ENCODE measurements at places on chromosomes 11 and 22. TPM values are rescaled to one million over a fixed set of nuclear protein-coding genes. Genes with fewer than 3 reads are reported as not detected.
A peak's percentile ranks its signal among the peaks of the same experiment; 100 is the strongest.

DNA sequence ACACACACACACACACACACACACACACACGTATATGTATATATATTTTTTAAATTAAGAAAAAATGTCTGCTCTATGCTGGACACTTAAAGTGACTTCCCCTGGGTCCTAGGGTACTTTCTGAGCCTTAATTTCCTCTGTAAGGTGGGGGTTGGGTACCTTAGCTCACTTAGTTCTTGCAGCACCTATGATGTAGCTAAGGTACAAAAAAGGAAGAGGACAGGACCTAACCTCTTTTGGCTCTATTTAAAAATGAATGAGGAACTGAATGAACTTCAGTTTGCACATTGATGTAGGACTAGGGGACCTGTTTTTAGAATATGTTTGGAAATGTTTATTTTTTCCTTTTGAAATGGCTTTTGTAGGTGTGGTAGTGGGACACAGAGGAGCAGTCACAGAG is 11.1 kb downstream of the SREBF2 start:
- peaks cover 15% of the 10 kb centered on the region for H3K36me3 ChIP-seq
- peaks cover 67% of the 10 kb centered on the region for H3K4me1 ChIP-seq
- H3K27ac ChIP-seq: no peak overlapping the region
- DNase-seq: no peak
- no peaks in the 10 kb centered on the region for H3K27me3 ChIP-seq
- H3K4me3 ChIP-seq: no peak overlapping the region

DNA sequence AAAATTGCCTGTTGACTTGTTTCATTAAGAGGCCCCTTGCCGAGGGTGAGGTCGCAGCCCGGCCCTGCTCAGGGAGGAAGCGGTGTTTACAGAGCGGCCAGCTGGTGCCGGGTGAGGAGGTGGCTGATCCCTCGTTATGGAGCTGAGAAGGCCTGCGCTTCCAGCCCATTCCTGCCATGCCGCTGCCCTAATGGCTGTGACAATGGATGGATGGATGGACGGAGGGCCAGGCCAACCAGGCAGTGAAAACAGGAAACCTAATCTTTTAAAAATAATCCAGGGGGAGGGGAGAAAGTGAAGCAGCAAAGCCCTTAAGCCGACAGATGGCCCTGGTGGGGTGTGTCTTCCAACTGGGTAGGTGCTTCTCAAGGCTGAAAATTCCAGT is 38.5 kb downstream of the BCR start:
- H3K27ac ChIP-seq: peak overlapping the region; percentile 76
- H3K4me3 ChIP-seq: peak overlapping the region; percentile 86
- no peaks in the 10 kb centered on the region for H3K27me3 ChIP-seq

GRCh38 chr11:119843877-119844276 is 114.9 kb upstream of the NECTIN1 start:
- H3K36me3 ChIP-seq: no peaks in the 10 kb centered on the region
- no peaks in the 10 kb centered on the region for H3K4me1 ChIP-seq
- H3K4me3 ChIP-seq: no peak overlapping the region
- H3K27ac ChIP-seq: no peak overlapping the region

- peaks cover 29% of the 10 kb centered on the region for H3K4me1 ChIP-seq
- no peak overlapping the region for H3K27ac ChIP-seq
- DNase-seq: peak; percentile 72
- H3K4me3 ChIP-seq: no peak overlapping the region
- no peaks in the 10 kb centered on the region for H3K27me3 ChIP-seq
These were observed 89.2 kb upstream of the CRTAM start for GRCh38 chr11:122749005-122749687.

- no peak for DNase-seq
- H3K27me3 ChIP-seq: no peaks in the 10 kb centered on the region
- no peak overlapping the region for H3K4me3 ChIP-seq
- no peaks in the 10 kb centered on the region for H3K36me3 ChIP-seq
- no peak overlapping the region for H3K27ac ChIP-seq
These were observed 7.1 kb upstream of the MUC15 start for GRCh38 chr11:26578998-26579661.

GRCh38 chr11:69437001-69437875 is 44.2 kb upstream of the LINC01488 start:
- H3K36me3 ChIP-seq: no peaks in the 10 kb centered on the region
- H3K4me3 ChIP-seq: no peak overlapping the region
- no peak for DNase-seq
- peaks cover 9% of the 10 kb centered on the region for H3K27me3 ChIP-seq
- no peaks in the 10 kb centered on the region for H3K4me1 ChIP-seq
- no peak overlapping the region for H3K27ac ChIP-seq

CRACR2B gene
- total RNA-seq: 2.9 TPM

CABP2 gene
- total RNA-seq: not detected

ANO1 gene
- total RNA-seq: not detected

KAT5 gene
- 77.5 TPM for total RNA-seq

ST14 gene
- total RNA-seq: 0.17 TPM

DYNC2H1 gene
- total RNA-seq: 3.7 TPM

EIF1AD gene
- total RNA-seq: 82.1 TPM

Data from natural killer cell treated with Interleukin-12 subunit alpha and Interleukin-12 subunit beta and Interleukin-15 and Interleukin-18, amount 100 ng/mL, for 72 hours (primary cell).